ENCODE measurements at places on chromosomes 1 and 21.

GRCh38 chr1:77796695-77797405, 17.4 kb downstream of the MIGA1 start:
- no peak for DNase-seq

DNA sequence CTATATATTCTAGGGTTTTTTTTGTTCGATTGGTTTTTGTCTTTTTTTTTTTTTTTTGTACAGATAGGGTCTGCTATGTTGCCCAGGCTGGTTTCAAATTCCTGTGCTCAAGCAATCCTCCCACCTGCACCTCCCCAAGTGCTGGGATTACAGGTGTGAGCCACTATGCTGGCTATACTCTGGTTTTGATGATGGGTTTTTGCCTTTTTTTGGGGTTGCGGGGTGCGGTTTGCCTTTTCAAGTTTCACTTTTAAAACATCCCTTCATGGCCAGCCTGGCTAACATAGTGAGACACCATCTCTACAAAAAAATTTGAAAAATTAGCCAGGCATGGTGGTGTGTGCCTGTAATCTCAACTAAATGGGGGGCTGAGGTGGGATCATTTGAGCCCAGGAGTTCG, 10.0 kb downstream of the KDM5B start:
- no peak for DNase-seq

GRCh38 chr1:154819628-154820590, 50.2 kb downstream of the KCNN3 start:
- DNase-seq: no peak

- no peak for DNase-seq
Measured at GRCh38 chr1:182145441-182145840, 83.9 kb upstream of the ZNF648 start.

- no peak for DNase-seq
Measured at GRCh38 chr1:224543453-224543852, 72.7 kb upstream of the CNIH3 start.

GRCh38 chr1:107286125-107286524, 145.3 kb downstream of the NTNG1 start:
- DNase-seq: no peak

- DNase-seq: no peak
Measured at GRCh38 chr1:11229203-11229602, 33.1 kb downstream of the MTOR start.

DNA sequence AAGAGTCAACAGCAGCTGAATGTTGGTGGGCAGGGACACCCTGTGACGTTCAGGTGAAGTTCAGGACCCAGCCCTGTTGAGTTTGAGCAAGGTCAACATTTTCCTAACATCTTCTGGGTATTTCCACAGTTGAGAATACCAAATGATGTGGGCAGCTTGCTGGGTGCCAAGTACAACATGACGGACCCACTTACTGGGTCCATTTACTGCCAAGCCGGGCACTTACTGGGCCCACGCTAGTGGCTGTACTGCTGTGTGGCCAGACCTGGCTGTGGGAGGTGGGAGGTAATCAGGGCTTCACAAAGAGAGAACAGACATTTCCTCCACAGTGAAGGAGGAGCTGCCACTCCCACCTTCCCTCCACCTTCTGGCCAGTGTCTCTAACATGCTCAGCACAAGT, 99.2 kb downstream of the PSMG1 start:
- DNase-seq: no peak

DNA sequence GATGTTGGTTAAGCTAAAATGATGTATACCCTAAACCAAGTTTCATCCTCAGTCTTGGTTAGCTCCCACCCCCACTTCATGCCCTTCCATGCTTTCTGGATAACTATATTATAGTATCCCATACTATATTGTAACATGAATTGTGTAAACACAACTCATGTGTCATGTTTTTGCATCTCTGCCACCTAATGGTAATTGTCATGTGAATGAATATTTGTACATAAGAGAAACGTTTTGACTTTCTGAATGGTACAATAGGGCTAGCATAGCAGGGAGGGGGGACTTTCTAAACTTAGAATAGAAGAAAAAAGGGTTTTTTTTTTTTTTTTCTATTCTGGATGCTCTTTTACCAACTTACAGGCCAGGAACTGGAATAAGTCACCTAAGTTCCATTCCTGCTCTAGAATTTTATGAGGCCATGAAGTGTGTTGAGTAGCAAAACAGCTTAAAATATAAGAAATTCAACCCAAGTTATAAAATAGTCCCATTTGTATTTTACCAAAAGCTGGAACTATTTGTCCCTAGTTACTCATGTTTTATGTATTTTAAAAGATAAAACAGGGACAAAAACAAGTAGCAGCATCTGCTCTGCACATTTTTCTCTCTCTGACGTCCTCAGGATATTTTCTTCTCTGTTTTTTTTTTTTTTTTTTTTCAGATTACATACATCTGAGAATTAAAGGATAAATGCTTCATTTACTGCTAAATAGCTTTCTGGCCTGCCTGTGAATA, 77.4 kb downstream of the HLX start:
- DNase-seq: no peak

DNA sequence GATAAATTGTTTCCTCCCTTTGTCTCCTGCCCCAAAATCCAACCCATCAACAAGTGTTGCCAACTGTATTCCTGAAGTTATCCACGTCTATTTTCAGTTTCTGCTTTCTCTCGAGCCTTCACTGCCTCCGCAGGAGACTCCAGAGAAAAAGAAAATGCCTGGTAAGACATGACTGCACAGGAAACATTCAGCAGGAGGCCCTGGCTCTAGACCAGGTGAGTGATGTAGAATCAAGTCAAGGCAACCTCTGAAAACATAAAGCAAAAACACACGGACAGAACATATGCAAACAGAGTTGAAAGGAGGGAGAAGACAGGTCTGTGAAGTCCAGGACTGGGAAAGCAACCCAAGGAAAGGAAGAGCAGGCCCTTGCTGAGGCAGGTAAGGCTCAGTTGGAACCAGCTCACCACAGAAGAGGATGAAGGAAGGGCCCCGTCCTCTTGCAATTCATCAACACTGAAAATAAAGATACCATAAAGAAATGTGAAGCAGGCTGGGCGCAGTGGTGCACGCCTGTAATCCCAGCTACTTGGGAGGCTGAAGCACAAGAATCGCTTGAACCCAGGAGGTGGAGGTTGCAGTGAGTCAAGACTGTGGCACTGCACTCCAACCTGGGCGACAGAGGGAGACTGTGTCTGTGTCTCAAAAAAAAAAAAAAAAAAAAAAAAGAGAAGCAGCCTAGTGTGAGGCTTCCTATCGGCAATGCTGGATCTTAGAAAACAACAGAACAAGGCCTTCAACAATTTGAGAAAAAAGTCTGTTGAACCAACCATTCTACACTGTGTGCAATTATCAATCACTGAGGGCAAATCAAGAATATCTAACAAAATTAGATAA, 8.8 kb downstream of the NOL9 start:
- DNase-seq: no peak

DNA sequence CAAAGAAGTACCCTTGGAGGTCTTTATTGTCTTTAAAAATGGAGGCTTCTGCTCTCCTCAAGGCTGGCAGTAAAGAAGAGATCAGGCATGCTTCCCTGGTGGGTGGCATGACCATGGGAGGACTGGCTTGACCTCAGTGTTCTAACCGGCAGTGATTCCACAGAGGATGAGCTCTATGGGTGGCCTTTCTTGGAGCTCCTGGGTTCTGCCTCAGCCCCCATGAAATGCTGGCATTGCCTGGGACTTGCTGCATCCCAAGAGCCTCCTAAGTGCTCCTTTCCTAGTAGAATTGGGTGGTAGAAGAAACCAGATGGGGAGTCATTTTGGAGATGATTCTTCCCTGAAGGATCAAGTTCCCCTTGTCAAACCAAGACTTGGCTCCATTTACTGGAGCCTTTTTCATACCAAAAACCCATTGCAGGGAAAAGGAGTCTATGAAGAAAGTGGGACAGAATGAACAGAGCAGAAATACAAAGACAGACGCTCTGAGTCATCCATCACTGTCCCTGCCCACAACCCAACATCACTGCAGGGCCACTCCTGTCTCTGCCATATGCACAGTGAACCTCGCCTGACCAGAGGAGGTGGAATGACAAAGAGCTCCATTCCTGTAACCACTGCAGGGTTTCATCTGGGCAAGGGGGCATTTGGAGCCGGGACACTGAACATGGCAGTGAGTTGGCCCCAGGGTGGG, 42.4 kb downstream of the RIMS3 start:
- no peak for DNase-seq

- no peak for DNase-seq
Measured at GRCh38 chr1:237013608-237014007, 9.4 kb upstream of the MT1HL1 start.

DNA sequence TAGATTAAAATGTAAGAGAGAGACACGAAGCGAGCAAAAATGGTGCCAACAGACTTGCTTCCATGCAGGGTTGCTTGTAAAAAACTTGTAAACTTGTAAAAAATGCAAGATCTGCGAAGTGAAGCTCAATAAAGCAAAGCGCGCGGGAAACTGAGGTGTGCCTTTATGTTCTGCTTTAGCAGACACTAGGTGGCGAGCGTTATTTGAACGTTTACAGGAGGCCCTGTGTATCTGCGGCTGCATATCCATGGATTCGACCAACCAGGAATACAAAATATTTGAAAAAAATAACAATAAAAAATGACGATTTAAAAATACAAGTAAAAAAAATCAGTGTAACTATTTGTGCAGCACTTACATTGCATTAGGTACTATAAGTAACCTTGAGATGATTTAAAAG, 1.5 kb downstream of the UBE2G2 start:
- DNase-seq: no peak

GRCh38 chr1:161952607-161953172, 71.0 kb downstream of the OLFML2B start:
- DNase-seq: no peak

Measured in activated T-cell treated with anti-CD3 and anti-CD28 coated beads for 24 hours (primary cell).